ENCODE measurements at places on chromosomes 1 and 21.

DNA sequence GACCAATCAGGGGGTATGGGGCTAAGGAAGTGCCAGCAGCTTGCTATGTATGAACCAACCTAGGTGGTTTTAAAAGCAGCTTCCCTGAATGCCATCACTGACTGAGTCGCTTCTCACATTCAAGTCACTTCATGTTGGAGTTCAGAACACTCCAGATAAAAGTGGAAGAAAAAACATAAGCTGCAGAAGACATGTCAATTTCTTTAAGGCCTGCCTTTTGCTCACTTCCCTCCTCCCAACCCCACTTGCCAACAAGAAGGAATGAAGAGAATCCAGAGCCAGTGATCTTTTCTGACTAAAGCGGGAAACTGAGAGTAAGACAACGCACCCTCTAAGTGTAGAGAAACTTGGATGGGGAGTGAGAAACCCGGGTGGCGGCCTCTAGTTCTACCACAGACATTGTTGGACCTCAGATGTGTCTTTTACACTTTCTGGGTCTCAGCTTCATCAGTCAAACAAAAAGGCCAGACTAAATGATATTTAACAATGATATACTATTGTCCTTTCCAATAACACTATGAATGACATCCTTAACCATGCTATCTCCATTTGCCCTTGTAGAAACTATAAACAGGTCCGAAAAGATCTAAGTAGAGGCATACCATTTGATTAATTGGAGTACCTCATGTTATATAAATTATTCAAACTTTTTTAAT is 54.1 kb downstream of the LUZP1 start:
- DNase-seq, result no peak

- DNase-seq, result no peak
Measured at GRCh38 chr1:59378621-59379370, 81.9 kb downstream of the FGGY start.

DNA sequence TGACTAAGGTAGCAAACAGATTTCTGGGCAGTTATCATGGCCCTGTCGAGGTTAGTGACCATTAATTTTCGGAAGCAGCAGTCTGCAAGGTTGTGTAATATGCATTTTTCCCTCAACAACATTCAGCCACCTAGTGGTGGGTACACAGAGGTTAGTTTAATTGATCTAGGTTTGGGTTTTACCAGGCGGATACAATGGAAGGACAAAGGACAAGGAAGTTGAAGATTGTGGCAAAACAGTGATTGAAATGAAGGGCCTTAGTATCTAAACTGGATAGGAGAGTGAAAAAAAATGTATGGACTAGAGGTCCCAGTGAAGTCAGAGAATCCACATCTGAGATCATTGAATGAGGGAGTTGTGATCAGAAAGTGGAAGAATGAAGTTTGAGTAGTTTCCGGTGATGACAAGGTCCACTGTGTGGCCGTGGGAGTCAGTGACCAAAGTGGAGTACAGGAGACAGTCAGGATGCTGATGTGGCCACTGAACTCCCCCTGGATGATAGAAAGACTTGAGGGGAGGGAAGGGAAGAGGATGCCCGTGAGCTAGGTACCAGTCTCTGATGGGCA is 2.8 kb downstream of the ARMH1 start:
- peak; percentile 48 for DNase-seq

DNA sequence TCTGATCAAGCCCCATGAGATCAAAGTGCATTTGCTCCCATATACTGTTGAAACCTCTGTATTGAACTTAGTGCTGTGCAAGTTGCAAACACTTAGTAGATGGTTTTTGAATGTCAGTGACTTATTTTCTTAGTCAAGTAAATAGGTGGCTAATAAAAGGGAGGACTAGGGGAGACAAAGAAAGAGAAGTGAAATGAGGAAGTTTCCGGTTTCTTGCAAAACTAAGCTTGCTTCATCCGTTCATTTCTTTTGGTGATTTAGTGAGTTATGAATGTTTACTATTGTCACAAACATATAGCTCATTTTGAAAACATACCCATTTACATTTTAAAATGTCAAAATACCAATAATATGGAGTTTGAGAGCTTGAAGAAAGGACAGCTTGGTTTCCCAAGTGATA is 23.0 kb downstream of the ADAMTS5 start:
- no peak for DNase-seq

DNA sequence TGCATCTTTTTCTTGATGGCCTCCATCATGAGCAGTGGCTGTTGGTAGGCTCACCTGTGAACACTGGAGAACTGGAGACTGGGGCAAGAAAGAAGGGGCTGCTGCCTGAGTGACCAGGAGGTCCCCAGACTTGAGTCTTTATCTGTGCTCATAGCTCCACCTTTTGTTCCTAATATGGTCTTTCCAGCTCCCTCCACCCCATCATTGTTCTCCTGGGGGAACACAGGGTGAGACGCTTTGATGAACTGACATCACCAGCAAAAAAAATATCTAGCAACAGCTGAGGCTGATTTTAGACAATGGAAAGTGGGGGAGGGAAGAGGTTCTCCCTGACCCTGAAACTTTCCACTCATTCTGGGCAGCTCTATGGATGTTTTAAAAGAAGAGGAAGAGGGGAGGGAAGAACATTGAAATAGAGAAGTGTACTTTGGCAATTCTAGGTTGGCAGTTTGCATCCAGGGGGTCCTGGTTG is at the start of gene TPM3:
TPM3 (minus strand) TSS at position 111 of the 472 bp plus-strand sequence; CDS start at position 29, 82 bp downstream.
- no peak for DNase-seq

DNA sequence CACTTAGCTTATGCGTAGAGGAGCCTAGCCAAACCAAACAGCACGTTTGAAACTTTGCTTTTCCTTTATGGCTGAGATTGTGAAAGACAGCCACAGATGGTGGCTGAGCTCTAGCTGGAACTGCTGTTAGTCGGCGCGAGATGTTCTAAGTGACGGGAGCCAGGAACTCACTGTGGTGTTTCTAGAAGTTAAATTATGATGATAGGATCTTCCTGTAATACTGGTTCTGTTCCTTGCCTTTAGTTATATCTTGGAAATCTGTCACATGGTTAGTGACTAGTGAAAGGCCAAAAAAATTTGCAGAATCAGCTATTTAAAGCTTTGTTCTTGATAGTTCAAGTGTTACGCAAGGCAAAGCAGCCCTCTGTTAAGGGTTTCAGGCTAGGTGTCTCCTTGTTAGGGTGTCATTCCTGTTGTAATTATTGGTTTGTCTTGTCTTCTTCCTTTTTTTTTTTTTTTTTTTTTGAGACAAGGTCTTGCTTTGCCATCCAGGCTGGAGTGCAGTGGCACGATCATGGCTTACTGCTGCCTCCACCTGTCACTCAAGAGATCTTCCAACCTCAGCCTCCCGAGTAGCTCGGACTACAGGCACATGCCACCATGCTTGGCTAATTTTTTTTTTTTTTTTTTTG is 22.6 kb downstream of the AK4 start:
- DNase-seq, result no peak

DNA sequence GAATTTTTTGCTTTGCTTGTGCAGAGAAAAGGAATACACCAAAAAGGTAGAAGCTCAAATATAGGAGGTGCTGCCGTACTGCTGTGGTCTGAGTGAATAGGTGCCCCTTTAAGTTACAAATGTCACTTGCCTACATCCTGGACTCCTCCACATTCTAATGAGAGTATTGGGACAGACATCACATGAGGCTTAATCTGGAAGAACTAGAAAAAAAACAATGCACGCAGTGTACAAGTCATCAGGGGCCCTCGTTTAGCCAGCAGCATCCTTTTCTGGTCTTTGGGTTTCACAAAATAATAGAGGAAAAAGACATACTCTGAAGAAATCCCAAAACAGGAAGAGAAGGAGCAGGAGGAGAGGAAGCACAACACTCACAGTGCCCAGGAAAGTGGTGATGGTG is 89.3 kb downstream of the SLC44A5 start:
- no peak for DNase-seq
